Esophagus squamous epithelium (tissue), 5 donors: ENCODE measurements at places on chromosomes 1 and 21.

DNA sequence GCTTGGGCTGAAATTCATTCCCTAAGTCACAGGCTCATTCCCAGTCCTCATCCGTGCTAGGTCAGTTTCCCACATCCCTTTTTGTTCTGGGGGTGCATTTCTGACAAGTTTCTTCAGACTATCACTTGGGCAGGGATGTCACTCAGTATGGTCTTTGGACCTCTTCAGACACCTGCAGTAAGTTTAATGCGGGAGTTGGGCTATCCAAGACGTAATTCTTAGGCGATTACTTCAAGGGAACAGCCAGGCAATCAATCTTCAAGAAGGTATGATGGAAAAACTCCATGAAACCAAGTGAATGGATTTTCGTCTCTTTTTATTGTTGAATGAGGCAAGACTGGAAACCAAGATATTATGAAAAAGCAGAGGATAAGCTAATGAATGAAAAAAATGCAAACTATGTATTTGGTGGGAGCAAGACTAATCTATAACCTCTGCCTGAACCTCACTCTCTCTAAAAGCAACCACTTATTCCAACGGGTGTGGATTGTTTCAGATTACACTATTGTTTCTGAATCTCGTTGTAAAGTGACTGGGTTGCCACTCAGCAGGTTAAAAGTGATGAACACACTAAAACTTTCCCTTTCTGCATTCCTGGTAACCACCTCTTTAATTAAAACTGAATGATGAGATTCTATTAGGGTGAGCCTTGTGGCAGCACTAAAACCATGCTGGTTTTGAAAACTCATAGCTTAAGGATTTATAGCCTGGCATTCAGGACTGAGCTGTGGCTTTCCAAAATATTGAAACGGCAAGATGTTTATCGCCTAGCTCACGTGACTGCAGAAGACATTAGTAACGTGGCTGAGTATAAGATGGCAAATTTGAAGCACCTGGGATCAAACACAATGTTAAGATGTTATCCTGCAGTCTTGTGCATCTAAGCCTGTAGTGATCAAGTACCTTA, 1.1 kb downstream of the RASAL2 start:
- no peak for DNase-seq

- DNase-seq: no peak
Observed at GRCh38 chr1:240210026-240210425, 118.3 kb downstream of the FMN2 start.

GRCh38 chr1:203581841-203582240, 44.8 kb upstream of the ATP2B4 start:
- DNase-seq: no peak

DNA sequence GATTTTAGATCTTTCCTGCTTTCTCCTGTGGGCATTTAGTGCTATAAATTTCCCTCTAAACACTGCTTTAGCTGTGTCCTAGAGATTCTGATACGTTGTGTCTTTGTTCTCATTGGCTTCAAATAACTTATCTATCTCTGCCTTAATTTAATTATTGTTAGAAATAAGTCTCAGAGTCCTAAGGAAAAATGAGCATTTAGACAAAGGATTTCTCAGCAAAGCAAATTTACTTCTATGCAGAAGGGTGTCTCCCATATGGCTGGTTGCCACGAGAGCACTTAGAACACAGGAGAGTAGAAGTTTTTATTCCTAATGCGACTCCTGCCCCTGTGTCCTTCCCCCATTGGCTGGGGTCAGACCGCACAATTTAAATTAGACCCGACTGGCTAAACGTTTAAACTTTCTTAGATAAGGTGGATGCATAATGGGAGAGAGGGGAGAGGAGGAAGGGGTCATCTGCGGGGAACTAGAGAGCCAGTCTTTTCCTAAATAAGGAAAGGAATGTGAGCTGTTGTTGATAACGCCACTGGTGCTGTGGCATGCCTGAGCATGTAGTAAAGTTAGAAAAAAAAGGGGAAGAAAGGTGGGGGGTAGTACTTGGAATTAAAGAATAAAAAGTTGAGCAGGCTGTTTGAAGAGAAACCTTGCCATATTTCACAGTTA, 170.2 kb downstream of the DYRK1A start:
- no peak for DNase-seq

DNA sequence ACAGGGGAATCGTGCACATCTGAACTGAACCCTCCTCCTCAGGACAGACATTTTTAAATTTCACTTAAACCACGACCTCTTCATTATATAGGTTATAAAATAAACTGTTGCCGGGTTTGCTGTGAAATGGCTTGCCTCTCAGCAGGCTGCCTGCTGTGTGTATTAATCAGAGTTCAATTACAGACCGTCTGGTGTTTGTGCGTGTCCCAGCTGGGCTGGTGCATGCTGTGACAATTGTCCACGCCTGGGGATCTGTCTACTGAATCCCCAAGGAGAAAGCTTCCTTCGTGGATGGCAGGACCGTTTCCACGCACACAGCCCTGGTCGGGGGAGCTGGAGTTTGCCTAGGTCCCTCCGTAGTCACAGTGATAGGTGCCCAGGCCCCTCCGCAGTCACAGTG, 13.4 kb upstream of the AGPAT3 start:
- DNase-seq: no peak

DNA sequence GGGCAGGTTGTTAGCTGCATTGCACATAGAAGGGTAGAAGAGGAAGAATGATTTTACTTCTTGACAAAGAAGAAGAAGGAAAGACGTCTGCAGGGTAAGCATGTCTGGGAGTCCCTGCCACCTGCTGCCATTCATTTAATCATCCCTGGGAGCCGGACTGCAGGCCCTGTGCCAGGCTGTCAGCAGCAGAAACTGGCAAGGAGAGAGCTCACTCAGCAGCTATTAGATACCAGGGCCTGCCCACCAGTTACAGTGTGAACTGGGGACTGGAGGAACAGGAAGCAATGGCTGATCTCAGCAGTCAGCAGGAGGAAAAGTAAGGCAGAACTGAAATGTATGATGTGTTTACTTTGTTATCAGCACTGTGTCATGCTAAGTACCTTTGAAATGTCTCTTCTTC, 75.7 kb upstream of the C1orf87 start:
- no peak for DNase-seq

DNA sequence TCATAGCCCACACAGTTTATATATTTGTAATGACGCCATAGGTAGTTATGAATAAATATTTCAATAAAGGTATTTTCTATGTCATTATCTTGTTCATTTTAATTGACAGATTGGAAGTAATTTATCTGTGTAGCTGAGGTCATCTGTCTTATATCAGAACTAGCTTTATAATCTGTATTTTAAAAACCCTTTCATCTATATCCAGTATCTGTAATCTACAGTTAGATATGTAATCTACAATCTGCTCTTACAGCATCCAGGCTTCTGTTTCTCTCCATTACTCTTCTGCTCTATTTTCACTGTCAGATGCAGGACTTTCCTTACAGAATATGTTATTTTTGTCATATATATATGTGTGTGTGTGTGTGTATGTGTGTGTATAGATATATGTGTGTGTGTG, 137.6 kb downstream of the LBR start:
- DNase-seq: no peak

DNA sequence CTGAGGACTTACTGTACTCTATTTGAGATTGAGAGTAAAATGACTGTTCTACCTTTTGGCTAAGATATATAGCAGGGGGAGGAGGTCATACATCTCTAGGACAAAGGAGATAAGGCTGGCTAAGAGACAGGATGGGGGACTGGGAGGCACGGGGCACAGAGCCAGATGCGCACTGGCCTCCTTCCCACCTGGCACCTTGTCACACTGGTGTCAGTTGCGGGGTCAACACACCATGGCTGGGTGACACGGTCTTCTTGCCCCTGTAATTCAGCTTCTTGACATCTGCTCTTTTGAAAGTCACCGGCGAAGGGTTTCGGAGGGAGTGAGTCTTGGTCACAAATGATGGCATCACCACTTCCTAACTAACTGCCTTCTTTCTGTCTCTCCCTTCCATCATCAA, 177.3 kb downstream of the ZSCAN20 start:
- DNase-seq: no peak

- no peak for DNase-seq
Observed at GRCh38 chr1:167561753-167562152, 8.2 kb upstream of the CREG1 start.

GRCh38 chr1:911875-912739, 11.6 kb upstream of the SAMD11 start:
- no peak for DNase-seq

GRCh38 chr1:153251562-153251961, 7.9 kb upstream of the LORICRIN start:
- DNase-seq: no peak

DNA sequence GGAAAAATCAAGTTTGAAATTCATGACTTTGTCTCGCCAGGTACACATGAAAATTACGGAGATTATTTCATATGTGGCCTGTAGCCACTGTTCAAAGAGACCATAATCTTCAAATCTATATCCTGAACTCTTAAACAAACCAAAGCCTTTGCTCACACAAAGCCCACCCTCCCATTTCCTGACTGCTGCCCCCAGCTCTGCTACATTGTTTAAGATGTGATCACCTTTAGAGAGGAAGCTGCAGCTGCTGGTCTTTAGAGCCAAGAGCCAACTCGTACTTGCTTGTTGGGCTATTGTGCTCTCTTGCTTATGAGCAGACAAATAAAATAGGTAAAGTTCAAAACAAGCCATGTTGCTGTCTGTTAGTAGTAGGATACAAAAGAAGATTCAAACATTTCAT, 71.9 kb downstream of the DTL start:
- no peak for DNase-seq

DNA sequence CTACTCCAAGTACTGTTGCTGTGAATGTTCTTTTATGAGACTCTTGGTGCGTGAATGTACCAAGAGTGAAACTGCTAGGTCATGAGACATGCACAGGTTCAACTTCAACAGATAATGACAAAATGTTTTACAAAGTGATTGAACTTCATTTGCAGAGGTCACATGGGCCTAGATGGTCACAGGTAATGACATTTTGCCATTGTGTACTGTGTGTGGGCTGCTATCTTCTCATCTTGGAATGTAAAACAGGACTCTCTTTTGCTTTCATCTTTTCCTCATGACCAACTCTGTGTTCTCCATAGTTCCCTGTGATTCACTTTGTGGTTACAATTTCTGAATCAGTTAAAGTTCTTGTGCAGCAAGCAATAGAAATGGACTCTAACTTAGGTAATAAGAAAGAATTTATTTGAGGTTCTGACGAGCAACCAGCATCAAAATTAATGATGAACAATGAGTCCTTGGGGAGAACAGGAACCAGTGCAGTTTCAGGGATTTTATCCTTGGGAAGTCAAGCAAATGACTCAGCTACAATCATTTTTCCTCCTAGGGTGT, 16.2 kb upstream of the TSNAX start:
- no peak for DNase-seq

GRCh38 chr1:26627954-26628353, 67.9 kb upstream of the ARID1A start:
- no peak for DNase-seq

DNA sequence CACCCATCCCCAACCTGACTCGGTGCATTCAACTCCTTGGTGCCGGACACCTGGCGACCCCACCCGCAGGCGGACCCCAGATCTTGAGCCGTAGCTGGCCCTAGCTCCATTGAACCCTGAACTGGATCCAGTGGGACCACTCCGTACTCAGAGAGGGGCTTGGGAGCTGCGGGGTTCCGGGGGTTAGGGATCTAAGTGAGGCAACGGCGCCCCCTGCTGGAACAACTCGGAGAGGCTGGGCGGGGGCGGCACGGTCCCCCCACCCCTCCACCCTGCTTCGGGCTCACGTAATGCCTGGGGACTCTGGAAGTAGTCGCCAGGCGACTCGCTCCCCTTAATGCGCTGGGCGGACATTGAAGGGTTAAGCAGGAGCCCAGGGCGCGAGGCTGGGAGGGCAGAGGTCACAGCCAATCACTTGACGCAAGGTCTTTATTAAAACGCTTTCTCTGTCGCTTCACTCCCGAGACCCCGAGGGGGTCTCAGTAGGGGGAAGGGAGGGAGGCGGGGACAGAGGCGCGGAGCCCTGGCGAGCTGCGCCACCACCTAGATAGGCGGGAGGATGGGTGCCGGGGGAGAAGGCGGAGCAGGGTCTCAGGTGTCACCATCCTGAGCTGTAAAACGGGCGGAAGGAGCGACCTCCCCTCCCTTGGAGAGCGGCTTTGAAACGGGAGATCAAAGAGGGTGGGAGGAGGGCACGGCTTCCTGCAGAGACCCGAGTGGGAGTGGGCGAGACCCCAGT, 704 bp upstream of the CRABP2 start:
- DNase-seq: no peak

DNA sequence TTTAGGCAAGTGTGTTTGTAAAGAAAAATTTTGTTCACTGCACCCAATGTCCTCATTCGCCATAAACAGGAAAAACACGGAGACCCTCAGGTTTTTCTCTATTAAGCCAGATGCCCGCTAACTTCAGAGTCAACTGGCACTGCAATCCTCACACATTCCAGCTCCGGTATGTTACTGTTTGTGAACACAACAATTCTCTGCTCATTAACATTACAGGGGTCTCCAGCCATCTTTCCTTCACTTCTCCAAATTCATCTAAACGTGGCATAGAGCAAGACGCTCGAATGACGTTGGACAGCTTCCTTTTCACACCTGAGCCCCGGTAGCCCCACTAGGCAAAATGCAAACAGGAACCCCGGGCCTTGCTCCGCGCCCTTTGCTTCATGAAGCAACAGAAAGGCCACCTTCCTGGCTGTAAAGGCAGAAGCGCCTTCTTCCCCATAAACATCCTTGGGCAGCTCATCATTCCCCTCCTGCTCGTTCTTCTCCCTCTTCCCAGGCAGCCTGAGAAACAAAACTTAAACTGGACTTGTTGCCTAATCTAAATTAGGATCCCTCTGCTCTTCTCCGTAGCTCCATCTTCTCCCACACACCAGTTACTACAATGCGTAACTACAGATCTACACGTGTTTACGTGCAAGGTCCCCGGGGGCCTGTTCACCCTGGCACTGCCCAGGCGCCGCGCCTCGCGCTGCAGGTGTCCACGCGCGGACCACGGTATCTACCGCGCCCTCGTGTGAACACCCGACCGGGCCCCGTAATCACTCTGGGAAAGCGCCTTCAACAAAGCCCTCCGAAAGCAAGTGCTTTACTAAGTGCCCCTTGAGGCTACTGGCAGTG, 1.2 kb downstream of the LBR start:
- no peak for DNase-seq

GRCh38 chr21:38913120-38913892, 107.6 kb downstream of the ETS2 start:
- no peak for DNase-seq

DNA sequence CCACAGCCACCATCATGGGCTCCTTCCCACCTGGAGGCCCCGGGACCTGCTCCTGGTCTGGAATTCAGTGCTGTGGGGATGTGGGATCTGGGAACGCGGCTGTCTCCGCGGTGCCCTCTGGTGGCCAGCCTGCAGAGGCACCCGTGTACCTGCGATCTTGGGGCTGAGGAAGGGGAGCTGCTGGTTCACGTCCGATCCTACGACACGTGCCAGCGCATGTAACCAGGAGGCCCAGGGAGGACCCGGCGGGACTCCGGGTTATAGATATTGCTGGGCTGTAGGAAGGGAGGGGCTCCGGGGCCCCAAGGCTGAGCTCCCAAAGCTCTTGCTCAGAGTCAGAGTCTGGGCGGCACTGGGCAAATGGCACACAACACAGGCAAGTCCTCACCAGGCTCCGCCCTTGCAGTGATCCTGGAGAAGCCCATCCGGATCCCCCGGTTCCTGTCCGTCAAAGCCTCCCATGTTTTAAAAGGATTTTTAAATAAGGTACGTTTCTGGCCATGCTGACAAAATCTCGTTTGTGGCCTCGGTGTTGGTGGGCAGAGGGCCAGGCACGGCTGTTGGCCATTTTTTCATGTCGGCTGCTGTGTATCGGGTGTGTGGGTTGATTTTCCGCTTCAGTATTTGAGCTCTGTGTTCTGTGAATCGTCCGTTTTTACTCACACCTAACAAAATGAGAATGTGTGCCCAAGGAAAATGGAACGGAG, 20.1 kb downstream of the FAAP20 start:
- DNase-seq: no peak
